Right cardiac atrium (tissue), 5 donors: ENCODE measurements at places on chromosomes 11 and 22. TPM values are rescaled to one million over a fixed set of nuclear protein-coding genes. Genes with fewer than 3 reads are reported as not detected.

Gene GAS2L1
- total RNA-seq, result 22.8 TPM

Gene SF3B2
- 89.0 TPM for total RNA-seq

Gene OR52E8
- total RNA-seq, result not detected

Gene SRPRA
- 69.6 TPM for total RNA-seq

Gene CBX7
- 97.9 TPM for total RNA-seq

Gene XNDC1N
- total RNA-seq, result 5.4 TPM

Gene PHF21B
- 1.3 TPM for total RNA-seq

Gene PGA4
- 0.71 TPM for total RNA-seq

- no peak for DNase-seq
These were observed 57.4 kb upstream of the BMAL1 start for GRCh38 chr11:13220148-13220547.

DNA sequence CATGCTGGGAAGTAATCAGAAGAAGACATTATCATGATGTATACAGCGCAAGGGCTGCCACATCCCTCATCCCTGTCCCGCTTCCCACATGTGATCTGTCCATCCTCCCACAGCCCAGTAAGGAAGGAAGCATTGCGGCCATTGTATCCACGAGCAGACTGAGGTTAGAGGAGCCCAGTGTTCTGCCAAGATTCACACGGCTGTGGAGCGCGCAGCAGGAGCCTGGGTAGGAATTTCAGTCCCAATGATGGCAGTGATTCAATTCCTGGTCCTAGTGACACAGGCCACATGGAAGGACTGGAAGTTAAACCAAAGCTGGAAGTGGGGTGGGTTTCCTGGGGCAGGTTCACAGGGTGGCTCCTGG lies 89.2 kb downstream of the RTL6 start:
- no peak for DNase-seq

DNA sequence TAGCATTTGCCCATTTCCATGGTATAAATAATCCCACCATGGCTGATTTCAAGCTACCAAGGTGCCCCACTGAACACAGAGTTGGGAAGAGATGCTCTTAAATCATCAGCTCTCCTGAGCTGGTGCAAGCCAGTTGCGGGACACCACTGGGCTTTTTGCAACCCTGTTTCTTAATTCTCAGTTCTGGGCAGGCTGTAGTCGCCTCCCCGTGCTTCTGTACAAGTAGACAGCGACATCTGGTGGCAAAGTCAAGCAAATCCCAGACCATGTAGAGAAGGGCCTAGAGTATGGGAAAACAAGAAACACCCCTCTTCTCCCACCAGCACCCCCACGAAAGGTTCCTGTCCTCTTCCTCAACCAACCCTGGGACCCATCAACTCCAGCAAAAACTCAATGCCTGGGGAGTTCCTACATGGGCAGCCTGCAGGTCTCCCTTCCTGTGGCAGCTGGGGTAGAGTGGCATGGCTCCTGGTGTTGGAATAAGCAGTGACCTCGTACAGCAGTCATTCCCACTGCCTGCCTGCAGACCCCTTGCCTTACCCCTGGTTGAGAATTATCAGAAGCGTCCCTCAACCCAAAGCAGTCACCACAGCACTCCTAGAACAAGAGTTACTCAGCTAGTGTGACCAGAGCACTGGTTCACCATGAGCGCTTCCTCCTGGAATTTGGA lies 68.4 kb downstream of the IGLL5 start:
- DNase-seq, result peak; percentile 77

DNA sequence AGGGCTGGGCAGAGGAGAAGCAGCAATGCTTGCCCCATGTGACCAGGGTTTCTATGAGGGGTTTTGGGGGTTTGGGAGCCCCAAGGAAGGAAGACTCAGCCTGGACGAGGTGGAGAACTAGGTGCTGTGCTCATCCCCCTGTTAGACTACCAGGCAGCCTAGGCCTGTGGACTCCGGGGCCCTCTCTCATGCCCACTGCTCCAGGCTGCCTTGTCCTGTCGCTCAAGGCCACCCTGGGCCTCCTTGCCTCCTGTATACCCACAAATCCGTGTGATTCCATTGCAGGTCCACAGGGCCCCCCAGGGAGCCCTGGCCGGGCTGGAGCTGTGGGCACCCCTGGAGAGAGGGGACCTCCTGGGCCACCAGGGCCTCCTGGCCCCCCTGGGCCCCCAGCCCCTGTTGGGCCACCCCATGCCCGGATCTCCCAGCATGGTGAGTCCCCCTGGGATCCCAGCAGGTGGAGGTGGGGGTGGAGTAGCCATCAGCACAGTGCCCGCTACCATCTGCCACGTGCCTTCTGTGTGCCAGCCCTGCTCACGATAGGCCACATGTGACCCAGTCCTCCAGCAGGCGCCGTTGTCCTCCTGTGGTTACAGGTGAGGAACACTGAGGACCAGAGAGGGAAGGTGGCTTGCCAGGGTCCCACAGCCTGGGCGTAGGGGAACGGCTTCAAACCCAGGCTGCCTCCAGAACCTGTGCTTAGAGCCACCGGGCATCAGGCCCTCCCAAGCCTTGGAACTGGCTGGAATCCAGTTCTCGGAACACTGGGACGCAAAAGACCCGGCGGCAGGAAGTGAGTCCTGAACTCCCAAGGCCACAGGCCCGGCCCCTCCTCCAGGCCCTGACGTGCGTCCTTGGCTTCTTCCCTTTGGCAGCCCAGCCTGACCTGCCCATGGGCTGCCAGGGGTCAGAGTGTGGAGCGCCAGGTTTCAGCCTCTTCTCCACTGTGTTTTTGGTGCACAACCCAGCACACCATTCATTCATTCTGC lies 26.6 kb downstream of the EMID1 start:
- DNase-seq, result no peak

DNA sequence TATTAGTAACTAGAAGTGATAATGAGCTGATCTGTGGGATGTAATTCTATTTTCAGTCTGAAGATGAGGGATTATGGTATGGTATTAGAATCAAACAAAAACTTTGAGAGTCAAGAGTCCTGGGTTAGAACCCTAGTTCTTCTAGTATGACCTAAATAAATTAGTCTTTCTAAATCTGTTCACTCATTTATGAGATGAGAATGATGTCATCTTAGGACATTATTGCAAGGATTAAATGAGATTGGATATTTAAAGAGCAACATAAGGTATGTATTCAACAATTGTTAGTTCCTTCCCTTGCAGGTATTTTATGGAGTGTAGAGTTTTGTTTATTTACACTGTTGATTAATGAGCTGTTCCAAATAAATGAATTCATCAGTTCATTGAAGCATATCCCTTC lies 21.8 kb downstream of the EMSY start:
- no peak for DNase-seq

DNA sequence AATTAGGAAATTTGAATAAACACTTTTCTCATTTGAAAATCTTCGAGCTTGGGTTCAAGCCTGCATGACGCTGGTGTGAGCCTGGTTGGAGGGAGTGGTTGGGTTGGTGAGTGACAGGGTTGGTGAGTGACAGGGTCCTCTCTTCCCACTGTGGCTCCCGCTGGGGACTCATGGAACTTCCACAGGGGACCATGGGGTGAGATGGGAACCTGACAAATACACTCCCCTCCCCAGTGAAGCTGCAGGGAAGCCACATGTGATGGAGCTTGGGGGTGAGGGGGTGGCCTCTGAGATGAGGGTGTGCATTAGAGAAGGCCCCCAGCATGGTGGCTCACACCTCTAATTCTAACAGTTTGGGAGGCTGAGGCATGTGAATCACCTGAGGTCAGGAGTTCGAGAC lies 66.8 kb downstream of the RTL6 start:
- no peak for DNase-seq

DNA sequence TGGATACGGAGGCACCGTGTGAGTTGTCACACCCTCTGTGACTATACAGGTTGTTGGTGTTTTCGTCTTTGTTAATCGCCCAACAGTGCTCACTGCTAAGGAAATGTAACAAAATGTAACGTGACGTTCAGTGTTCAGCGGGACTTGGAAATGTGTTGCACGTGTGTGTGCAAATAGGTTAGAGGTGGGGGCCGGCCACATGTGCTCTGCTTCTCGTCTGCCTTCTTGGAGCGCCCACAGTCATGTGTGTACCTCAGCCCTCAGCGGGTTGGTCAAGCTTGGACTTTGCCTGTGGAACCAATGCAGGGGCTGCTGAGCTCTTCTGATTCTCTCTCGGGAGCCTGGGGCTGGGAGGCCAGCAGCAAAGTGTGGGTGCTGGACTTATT lies 7.4 kb upstream of the SMIM38 start:
- DNase-seq, result no peak

DNA sequence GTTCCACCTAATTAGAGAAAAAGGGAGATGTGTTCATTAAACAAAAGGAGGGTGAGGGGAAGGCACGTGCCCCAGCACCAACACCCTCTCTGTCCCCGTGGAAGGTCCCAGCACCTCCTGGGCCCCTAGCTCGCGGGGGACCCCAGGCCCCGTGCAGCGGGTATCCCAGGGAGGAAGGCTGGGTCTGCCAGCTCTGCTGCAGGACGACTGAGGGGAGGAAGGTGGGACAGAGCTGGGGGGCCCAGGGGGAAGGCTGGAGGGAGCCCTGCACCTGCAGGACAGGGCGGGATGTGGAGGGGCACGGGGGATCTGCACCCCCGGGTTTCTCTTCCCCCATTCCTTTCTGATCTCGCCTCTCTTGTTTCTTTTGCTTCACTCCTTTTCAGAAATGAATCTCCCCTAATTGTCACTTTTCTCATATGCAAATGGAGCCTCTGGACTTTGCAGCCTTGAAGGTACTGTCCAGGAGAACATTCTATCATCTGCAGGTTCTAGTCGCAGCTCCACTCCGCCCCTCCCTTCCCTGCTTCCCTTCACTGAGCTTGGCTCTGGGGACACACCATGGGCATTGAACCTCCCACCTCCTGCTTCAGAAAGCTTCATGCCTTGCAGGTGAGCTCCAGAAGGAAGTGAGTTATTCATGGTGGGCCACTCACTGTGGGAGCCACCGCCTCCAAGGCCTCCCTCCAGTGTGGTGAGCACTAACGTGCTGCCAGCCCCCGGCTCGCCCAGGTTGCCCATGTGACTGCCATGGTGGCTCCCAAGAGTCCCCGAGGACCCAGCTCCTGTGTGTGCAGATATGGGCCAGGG lies 111.0 kb downstream of the ST3GAL4 start:
- DNase-seq, result peak; percentile 37

DNA sequence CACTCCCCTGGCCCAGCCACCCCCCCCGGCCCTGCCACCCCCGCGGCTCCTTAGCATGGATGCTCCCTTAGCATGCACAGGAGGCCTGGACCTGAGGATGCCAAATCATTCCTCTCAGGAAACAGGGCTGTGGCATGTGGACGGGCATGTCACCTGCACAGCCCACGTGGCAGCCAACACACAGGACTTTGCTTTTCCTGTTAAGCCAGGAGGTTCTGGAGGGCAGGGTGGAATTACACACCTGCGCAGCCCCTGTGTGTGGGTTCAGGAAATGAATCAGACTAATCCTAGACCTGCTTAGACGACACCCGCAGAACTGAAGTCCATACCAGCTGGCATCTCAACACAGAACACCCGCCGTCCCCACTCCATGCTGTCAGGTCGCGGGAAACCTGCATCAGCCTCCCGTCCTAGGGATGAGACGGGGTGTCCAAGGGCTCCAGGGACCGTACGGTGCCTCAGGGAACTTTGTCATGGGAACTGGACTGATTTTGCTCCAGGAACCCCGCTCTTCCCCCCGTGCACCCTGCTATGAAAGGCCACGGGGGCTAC lies 10.2 kb downstream of the CERK start:
- DNase-seq, result no peak

GRCh38 chr11:119590651-119591351 lies 138.2 kb downstream of the NECTIN1 start:
- DNase-seq, result no peak

GRCh38 chr11:86176165-86176884 lies 68.2 kb upstream of the EED start:
- DNase-seq, result no peak

DNA sequence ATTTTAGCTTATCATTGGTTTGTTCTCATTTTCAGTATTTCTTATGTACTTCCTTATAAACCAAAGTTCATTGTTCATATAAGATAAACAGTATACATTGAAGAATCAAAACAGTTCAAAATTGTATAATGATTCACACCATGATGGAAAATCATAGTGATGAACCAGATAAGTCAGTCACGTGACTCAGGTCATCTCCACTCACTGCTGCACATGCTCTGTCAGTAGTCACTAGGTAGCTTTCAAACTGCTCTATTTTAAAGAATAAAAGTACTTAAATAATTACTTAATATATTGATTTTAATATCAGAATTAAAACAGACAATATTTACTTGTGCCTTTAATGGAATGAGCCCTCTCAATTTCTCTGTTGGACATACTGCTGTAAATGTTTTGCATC lies 37.5 kb downstream of the PDHX start:
- DNase-seq, result no peak

GRCh38 chr11:125148743-125149142 lies 15.8 kb upstream of the PKNOX2 start:
- DNase-seq, result no peak

DNA sequence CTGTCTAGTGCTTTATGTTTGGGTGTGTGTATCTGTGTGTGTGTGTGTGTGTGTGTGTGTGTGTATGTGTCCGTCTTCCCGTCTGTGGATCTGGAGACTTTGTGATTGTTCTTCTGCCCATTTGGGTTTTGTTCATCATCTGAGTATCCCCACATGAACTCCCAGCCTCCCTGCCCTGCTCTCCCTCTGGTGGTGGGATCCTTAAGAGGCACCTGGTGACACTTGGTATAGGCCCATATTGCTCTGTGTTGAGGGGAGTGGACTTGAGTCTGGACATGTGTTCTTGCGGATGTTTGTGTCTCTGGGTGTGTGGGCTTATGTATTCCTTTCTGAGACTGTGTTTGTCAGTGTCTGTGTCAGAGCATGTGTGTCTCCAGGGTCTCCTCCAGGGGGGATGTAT lies 15.3 kb downstream of the RCOR2 start:
- no peak for DNase-seq

DNA sequence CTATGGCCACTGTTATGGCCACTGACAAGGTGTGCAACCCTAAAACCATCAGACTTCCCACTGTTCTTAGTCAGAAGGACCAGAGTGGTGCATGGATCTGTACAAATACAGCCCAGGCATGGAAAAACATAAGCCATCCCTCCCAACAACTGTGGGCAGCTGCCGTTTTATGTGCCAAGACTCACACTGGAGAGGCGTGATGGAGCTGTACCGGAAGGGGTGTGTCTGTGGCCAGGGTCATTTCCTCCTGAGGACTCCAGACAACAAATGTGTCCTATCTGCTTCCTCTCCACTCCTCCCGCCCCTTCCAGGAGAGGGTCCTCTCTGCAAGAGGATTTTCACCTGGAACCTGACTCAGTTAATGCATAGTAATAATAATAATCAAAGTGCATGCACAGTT lies 29.5 kb downstream of the KCNJ1 start:
- no peak for DNase-seq

GRCh38 chr11:32586576-32587190 lies 3.1 kb downstream of the EIF3M start:
- DNase-seq, result no peak

GRCh38 chr11:12188548-12189317 lies 78.3 kb downstream of the MICAL2 start:
- no peak for DNase-seq
